ENCODE measurements at places on chromosomes 13 and 19. TPM values are rescaled to one million over a fixed set of nuclear protein-coding genes. Genes with fewer than 3 reads are reported as not detected.

Gene TSHZ3
- 2.9 TPM for total RNA-seq

Gene ZNF773
- 18.2 TPM for total RNA-seq

Gene TGFBR3L
- total RNA-seq = not detected

Gene SPRED3
- 3.8 TPM for total RNA-seq

Gene CYP4F2
- total RNA-seq = not detected

Gene S1PR4
- total RNA-seq = not detected

Gene SLC7A10
- 1.3 TPM for total RNA-seq

Gene CD209
- total RNA-seq = 0.73 TPM

Gene MATK
- 9.6 TPM for total RNA-seq

Gene GFY
- total RNA-seq = not detected

Gene RFPL4AL1
- not detected for total RNA-seq

Gene PROSER3
- 6.4 TPM for total RNA-seq

Gene TTYH1
- 119 TPM for total RNA-seq

Gene N4BP2L1
- total RNA-seq = 13.6 TPM

Gene SERPINE3
- 0.27 TPM for total RNA-seq

Gene EDNRB
- total RNA-seq = 113 TPM

Gene SPINT2
- total RNA-seq = 53.1 TPM

Gene DDX39A
- 26.7 TPM for total RNA-seq

Gene MAMSTR
- total RNA-seq = 1.1 TPM

Gene NLRP9
- total RNA-seq = not detected

Gene PALM3
- total RNA-seq = 2.2 TPM

Gene KIR2DL4
- total RNA-seq = not detected

Gene ECSIT
- 27.0 TPM for total RNA-seq

Gene ZNF331
- total RNA-seq = 23.4 TPM

Gene FFAR3
- not detected for total RNA-seq

Gene C1QTNF9B
- not detected for total RNA-seq

Gene ATP4A
- total RNA-seq = not detected

Gene CD70
- not detected for total RNA-seq

Gene CCDC8
- total RNA-seq = 7.7 TPM

Measured in cerebellum (tissue), 4 donors.